ENCODE measurements at places on chromosomes 13 and 19. TPM values are rescaled to one million over a fixed set of nuclear protein-coding genes. Genes with fewer than 3 reads are reported as not detected.
A peak's percentile ranks its signal among the peaks of the same experiment; 100 is the strongest.

- H3K4me1 ChIP-seq: peaks cover 14% of the 10 kb centered on the region
- no peak for DNase-seq
- no peak overlapping the region for H3K27ac ChIP-seq
- no peak overlapping the region for H3K4me3 ChIP-seq
- no peaks in the 10 kb centered on the region for H3K36me3 ChIP-seq
- no peaks in the 10 kb centered on the region for H3K27me3 ChIP-seq
Observed at GRCh38 chr13:29569253-29570050, 26.0 kb downstream of the SLC7A1 start.

DNA sequence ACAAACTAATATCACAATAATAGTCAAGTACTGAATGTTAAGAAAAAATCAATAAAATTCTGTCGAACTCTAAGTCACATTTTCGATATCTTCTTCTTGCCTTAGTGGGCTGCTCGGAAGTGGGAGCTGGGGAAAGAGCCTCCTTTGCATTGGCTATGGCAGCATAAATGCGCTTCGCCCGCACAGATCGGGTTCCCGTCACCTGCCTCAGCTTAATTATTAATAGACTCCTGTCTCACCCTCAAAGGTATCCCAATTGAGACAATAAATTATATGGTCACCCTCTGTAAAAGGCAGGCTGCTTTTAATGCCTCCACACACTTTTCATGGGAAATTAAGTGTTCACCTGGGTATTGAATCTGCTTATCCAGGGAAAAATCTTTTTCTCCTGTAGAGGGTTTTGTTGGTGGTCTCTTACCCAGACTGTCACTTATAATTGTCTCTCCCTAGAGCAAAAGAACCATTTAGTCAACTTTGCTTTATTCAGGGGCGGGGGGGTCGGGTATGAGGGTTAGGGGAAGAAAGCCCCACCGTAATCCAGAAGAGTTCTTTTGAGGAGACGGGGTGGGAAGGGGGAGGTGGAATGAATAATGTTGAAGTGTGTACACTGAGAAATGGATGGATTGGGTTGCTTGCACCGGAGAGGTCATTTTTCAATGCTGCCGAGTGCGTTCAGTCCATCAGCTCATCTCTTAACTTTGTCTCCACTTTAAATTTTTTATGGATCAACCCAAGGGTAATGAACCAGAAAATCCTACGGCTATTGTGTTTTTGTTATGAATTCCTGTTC lies 682.6 kb upstream of the SGCG start:
- H3K4me1 ChIP-seq: no peaks in the 10 kb centered on the region
- H3K36me3 ChIP-seq: no peaks in the 10 kb centered on the region
- no peak overlapping the region for H3K27ac ChIP-seq
- no peak overlapping the region for H3K4me3 ChIP-seq

DNA sequence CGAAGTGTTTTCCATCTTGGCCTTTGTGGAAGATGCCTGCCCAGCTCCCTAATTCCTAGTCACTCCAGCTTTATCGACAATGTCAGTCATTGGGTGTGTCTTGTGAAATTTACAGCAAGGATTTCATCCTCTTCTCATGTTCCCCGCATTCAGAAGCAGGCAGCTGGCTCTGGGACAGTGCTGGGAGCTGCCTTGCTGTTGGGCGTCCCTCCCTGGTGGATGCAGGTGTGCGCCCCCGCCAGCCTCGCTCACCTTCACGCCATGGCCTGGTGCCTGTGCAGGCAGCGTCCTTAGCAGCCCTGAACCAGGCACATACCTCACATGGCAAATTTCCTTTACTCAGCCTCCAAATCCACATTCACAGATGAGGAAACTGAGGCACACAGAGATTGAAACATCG lies 39.7 kb upstream of the TFDP1 start:
- no peak for DNase-seq
- no peak overlapping the region for H3K27ac ChIP-seq
- peaks cover 15% of the 10 kb centered on the region for H3K36me3 ChIP-seq
- no peaks in the 10 kb centered on the region for H3K27me3 ChIP-seq

DNA sequence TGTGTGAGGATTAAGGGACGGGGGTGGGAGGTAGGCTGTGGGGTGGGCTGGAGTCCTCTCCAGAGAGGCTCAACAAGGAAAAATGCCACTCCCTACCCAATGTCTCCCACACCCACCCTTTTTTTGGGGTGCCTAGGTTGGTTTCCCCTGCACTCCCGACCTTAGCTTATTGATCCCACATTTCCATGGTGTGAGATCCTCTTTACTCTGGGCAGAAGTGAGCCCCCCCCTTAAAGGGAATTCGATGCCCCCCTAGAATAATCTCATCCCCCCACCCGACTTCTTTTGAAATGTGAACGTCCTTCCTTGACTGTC lies 5.5 kb downstream of the FOSB start:
- H3K4me3 ChIP-seq: no peak overlapping the region
- H3K27me3 ChIP-seq: no peaks in the 10 kb centered on the region
- H3K4me1 ChIP-seq: peaks cover 5% of the 10 kb centered on the region
- no peak for DNase-seq
- no peak overlapping the region for H3K27ac ChIP-seq

GRCh38 chr13:34066344-34066743 lies 248.4 kb downstream of the RFC3 start:
- H3K27ac ChIP-seq: no peak overlapping the region
- H3K4me3 ChIP-seq: no peak overlapping the region
- no peak for DNase-seq
- H3K27me3 ChIP-seq: no peaks in the 10 kb centered on the region

RFPL4AL1 gene
- not detected for total RNA-seq

PEAK3 gene
- 3.0 TPM for total RNA-seq

DNA sequence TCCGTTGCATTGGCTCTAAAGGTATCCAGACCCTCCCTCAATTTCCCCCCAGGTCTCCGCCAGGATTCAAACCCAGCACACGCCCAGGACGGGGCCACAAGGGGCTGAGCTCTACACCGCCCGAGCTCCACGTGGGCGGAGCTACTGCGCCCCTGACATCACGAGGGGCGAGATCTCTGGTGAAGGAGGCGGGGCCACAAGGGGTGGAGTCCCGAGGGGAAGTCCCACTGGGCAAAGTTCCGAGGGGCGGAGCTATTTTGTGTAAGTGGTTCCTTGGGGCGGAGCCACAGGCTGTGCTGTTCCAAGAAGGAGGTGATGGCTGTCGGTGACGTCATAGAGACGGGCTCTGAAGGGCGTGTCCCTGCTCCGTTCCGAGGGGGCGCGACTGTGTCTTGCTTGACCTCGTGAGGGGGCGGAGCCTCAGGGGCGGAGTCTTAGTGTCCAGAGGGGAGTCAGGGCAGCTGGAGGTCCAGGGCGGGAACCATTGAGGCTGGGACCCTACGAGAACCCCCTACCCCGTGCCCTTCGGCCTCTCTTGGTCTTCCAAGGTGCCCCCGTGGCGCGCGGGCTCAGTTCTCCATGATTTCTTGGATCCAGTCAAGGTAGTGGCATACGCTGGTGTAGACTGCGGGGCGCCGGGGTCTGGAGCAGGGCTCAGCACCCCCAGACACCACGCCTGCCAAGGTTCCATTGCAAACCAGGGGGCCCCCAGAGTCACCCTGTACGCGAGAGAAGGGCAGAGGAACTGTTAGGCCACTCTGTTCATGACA lies 1.3 kb upstream of the KLK8 start:
- no peaks in the 10 kb centered on the region for H3K36me3 ChIP-seq
- no peak for DNase-seq
- H3K27me3 ChIP-seq: no peaks in the 10 kb centered on the region
- no peaks in the 10 kb centered on the region for H3K4me1 ChIP-seq
- no peak overlapping the region for H3K4me3 ChIP-seq

DNA sequence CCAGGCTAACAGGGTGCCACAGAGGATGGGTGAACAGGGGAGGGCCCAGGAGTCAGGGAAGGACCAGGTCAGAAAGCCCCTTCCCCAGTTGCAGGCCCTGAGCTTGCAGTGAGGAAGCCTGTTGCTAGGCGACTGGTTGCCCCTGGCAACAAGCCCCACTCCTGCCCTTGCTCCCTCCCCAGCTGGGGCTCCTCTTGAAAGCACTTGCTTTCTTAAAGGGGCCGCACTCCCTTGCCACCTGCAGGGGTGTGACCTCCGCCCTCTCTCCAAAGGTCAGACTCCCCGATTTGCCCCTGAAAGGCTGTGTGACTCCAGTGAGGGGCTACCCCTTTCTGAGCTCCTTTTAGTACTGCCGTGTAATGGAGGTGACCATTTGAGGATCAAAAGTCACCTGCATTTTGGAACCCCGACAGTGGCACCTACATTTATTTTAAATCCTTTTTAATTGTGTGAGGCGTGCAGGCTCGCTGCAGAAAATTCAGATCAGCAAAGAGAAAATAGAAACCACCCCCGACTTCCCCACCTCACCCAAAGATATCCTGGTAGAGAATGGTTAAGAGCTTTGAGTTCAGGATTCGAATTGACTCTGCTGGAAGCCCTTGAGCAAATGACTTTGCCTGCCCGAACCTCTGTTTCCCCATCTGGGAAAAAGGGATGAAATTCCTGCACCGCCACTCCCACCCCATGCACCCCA lies 4.8 kb downstream of the FCHO1 start:
- H3K4me1 ChIP-seq: no peaks in the 10 kb centered on the region
- H3K4me3 ChIP-seq: no peak overlapping the region
- H3K27ac ChIP-seq: no peak overlapping the region
- DNase-seq: no peak

GRCh38 chr13:80783926-80784565 lies 443.1 kb upstream of the SPRY2 start:
- H3K27me3 ChIP-seq: no peaks in the 10 kb centered on the region
- H3K4me1 ChIP-seq: no peaks in the 10 kb centered on the region
- no peak overlapping the region for H3K4me3 ChIP-seq

DDX49 gene
- total RNA-seq: 41.7 TPM

- no peaks in the 10 kb centered on the region for H3K4me1 ChIP-seq
- no peak overlapping the region for H3K27ac ChIP-seq
- no peak for DNase-seq
- H3K27me3 ChIP-seq: no peaks in the 10 kb centered on the region
- H3K4me3 ChIP-seq: no peak overlapping the region
Observed at GRCh38 chr19:14480700-14481079, 5.5 kb upstream of the PTGER1 start.

- H3K27ac ChIP-seq: no peak overlapping the region
- H3K4me3 ChIP-seq: no peak overlapping the region
- no peaks in the 10 kb centered on the region for H3K4me1 ChIP-seq
- DNase-seq: no peak
Observed at GRCh38 chr19:47901370-47901769, 15.3 kb upstream of the SULT2A1 start.

CACNG6 gene
- not detected for total RNA-seq

- no peak for DNase-seq
- no peaks in the 10 kb centered on the region for H3K36me3 ChIP-seq
- no peaks in the 10 kb centered on the region for H3K27me3 ChIP-seq
- H3K4me3 ChIP-seq: no peak overlapping the region
- H3K4me1 ChIP-seq: no peaks in the 10 kb centered on the region
- no peak overlapping the region for H3K27ac ChIP-seq
Observed at GRCh38 chr13:59584761-59585670, 578.7 kb downstream of the DIAPH3 start.

DNA sequence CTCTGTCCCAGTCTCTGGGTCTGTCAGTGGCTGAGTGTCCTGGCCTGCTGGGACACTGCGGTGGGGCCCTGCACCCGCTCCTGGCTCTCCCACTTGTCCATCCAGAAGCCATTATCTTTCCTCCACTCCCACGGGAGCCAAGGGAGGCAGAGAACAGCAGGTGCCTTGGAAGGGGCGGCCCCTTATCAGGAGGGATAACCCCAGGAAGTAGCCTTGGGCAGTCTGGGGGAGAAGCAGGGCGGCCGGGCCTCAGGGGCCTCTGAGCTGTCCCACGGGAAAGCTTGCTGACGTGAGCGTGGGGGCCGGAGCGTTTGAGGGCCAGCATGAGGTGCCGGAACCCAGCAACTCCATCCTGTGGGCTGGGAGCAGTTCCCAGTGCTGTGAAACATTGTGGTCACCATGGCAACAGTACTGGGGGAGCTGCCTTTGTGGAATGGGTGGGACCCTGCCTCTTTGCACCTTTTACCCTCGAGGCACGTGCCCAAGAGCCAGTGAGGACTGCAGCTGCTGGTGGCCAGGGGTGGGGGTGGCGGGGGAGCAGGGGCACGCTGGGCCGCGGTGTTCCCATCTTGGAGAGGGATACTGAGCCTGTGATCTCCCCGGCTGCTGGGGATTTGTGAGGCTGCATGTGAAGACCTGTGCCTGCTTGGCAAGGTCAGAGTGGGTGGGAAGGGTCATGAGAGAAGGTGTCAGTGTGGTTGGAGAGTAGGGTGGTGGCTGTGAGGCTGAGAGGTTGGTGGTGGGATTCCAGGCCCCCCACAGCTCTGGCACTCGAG lies 20.9 kb downstream of the KLHL26 start:
- peak overlapping the region; percentile 92 for H3K27ac ChIP-seq
- no peaks in the 10 kb centered on the region for H3K27me3 ChIP-seq
- peaks cover 60% of the 10 kb centered on the region for H3K4me1 ChIP-seq
- no peaks in the 10 kb centered on the region for H3K36me3 ChIP-seq
- DNase-seq: peak; percentile 41

RAX2 gene
- total RNA-seq: not detected

KLK15 gene
- not detected for total RNA-seq

GRCh38 chr19:42542791-42543190 lies 14.5 kb upstream of the CEACAM1 start:
- no peak for DNase-seq
- H3K4me1 ChIP-seq: no peaks in the 10 kb centered on the region
- no peak overlapping the region for H3K4me3 ChIP-seq
- H3K36me3 ChIP-seq: no peaks in the 10 kb centered on the region

GARIN5A gene
- total RNA-seq: not detected

DNA sequence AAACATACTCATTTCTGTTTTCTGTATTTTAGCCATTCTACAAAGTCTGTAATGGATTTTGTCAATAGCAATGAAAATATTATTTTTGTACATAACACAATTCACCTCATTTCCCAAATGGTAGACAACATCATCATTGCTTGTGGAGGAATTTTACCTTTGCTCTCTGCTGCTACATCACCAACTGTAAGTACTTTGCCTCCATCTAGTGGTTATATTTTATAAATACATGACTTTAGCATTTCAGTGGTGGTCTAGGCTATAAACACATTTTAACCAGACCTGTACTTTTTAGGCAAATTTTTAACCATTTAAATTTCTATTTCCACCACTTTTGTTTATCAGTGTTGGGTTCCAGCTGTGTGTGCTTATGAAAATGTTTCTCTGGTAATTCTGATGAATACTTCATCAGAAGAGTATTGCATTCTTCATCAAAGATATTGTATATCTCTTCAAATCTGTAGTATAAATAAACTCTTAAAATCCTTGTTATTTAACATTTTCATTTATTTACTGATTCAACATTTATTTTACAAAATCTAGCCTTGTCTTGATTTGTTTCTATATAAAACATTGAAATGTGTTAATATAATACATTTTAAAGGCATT lies 222.4 kb downstream of the NBEA start:
- no peaks in the 10 kb centered on the region for H3K36me3 ChIP-seq
- no peaks in the 10 kb centered on the region for H3K4me1 ChIP-seq
- no peak overlapping the region for H3K27ac ChIP-seq
- H3K4me3 ChIP-seq: no peak overlapping the region
- no peaks in the 10 kb centered on the region for H3K27me3 ChIP-seq
- no peak for DNase-seq

GRCh38 chr13:22316494-22317025 lies 645.7 kb downstream of the FGF9 start:
- no peak overlapping the region for H3K4me3 ChIP-seq
- no peaks in the 10 kb centered on the region for H3K4me1 ChIP-seq
- H3K36me3 ChIP-seq: no peaks in the 10 kb centered on the region
- H3K27ac ChIP-seq: no peak overlapping the region
- DNase-seq: no peak
- no peaks in the 10 kb centered on the region for H3K27me3 ChIP-seq

GRCh38 chr13:106630650-106631049 lies 62.7 kb upstream of the ARGLU1 start:
- H3K36me3 ChIP-seq: no peaks in the 10 kb centered on the region
- H3K4me1 ChIP-seq: no peaks in the 10 kb centered on the region
- no peak for DNase-seq
